ENCODE measurements at places on chromosomes 3 and 15.

DNA sequence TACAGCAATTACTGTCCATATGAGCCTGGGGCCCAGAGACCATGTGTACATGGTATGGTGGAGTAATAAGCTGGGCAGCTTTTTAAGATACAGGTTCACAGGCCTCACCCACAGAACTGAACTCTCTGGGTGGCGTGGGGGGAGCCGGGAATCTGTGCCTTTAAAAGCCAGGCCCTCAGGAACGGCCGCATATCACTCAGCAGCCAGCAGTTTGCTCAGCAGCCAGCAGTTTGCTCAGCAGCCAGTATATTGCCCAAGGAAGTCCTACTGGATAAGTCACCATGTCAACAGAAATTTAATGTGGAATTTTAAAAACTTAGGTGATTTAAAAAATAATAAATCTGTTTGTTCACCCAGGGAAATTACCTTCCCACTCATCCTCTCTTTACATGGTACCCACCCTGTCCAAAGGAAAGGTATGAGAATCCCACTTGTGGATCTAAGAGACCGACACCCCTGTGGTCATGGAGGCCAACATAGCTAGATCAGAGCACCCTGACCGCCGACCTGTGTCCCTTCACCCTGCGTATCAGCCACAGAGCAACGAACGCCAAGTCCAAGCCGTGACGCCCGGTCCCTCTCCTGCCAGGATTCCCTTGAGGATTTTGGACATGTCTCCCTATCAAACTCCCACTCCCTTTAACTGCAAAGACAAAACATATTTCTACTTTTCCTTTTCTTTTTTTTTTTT lies 95.7 kb upstream of the CHRM5 start:
- DNase-seq: no peak

GRCh38 chr3:49628249-49628648 lies 45.9 kb upstream of the APEH start:
- DNase-seq: no peak

DNA sequence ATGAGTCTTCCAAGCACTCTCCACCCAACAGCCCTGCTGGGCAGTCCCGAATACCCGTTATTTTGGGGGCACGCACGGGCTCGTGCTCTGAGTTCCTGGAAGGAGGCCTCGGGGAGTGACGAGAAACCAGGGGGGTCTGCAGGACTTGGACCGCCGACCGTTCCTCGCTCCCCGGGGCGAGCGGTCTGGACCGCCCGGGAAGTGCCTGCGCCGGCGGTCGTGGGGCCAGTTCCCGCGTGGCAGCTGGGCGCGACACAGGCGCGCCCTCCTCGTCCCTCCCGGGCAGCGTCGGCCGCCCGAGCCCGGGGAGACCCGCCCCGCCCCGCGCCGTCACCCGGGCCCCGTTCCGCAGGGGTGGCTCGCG lies 387 bp downstream of the GNB4 start:
- DNase-seq: no peak

DNA sequence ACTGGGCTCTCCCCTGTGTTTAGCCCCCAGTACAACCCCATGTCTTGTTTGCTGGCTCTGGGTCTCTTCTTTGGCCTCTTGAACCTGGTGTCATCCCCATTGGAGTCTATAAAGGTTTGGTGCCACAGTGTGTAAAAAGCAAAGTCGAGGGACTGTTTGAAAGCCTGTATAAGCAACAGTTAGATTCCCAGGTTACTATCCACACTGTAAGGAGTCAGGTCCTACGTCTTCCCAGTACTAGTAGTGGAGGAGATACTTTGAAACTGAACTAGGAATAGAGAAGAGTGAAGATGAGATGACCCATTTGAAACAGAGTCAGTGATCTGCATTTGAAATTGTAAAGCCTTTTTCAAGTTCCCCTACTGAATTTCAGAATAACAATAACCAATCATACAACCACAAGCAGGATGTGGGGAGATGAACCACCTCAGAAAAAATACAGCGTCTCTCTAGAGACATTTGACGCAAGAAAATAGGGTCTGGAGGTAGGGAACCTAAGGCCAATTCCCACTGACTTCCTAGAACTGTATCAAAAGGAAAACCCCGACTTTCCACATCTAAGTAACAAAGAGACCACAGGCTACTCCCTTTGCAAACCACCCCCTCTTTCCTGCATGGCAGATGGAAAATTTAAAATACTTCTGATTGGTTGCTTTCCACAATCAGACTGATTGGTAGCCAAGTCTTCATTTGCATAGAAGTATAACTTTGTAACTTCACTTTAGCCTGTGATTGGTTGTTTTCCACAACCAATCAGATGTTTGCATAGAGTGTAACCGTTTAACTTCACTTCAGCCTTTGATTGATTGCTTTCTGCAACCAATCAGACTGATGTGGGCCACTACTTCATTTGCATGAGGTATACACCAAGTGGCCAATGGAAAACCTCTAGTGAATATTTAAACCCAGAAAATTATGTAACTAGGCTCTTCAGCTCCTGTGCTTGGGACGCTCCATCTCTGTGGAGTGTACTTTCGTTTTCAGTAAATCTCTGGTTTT lies 49.9 kb upstream of the NEDD4 start:
- DNase-seq: no peak

DNA sequence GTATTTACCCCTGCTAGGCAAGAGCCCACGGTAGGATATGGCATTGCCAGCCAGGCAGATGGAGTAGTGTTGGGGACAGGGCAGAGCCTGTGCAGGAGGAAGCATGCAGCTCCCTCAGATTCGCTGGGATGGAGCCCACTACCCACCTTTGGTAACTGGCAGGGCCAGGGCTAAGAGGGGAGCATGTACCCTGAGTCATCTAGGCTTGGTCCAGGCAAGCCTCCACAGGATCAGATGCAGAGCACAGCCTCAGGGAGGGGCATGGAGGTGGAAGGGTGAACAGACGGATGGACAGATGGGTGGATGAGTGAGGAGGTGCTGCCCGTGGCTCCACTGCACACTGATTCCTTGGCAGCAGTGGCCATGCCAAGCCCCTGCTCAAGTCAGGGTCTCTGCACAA lies 33.0 kb downstream of the IL20RB start:
- no peak for DNase-seq

DNA sequence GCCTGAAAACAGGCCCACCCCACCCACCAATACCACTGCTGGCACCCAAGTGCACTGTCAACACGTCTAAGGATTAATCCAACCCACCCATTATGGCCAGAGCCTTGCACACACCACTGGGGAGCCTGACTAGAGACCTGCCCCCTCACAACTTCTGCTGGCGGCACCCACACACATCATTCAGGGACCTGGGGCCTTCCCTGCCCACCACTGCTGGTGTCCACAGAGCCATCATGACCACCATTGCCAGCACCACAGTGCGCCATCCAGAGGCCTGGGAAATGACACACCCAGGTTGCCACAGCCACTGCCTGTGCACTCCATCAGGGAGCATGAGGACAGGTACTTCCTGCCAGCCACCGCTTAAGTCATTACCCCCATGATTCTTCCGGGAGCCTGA lies 67.0 kb upstream of the IMPG2 start:
- no peak for DNase-seq
